ENCODE measurements at places on chromosomes 2 and 18.

DNA sequence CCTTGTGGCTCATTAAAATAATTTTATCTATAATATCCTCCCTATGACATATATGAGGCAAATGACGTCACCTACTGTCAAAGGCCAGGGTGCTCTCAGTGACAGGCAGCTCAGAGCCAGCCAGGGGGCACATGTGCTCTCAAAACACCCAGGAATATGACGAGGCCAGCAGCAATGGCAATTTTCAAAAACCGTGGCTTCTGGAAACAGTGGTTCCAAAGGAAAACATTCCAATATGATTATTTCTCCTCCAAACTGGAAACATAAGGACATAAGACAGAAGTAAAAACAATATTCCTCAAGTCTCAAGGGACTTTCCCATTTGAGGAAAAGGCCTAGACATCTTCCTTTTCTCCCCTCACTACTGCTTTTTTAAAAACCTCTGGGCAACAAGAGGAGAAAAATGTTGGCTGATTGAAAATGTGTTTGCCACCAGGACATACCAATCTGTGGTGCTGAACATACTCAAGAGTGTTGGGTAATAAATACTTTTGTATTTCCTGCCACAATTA, 40.8 kb downstream of the RNF152 start:
- DNase-seq: no peak

- no peak for DNase-seq
Measured at GRCh38 chr2:175366815-175367214, 185.3 kb upstream of the ATP5MC3 start.

DNA sequence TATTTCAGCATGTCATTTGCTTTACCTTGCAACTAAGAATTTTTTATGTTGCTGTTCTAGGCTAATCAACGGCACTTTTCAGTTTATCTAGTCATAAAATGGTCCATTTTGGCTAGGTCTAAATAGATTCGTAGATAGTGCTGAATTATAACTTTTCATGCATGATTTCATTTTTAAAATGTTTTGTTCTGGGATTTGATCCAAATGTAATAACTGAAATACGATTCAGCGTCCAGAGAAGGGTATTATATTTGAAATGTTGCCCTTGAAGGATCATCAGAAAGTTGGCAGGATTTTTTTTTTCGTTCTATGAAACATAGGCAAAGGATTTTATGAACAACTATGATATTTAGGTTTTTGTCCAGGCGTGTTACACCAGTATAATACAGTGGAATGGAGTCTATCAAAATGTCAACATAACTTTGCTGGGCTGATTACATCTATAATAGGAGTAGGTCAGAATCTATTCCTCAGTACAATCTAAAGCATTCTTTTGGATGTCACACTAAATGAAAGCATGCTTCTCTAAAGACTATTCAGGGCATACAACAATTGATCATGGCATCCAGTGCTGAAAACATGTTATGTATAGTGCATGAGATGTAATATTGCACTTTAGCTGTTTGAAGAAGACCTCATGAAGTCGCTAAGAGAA, 24.8 kb downstream of the TTC27 start:
- DNase-seq: no peak

DNA sequence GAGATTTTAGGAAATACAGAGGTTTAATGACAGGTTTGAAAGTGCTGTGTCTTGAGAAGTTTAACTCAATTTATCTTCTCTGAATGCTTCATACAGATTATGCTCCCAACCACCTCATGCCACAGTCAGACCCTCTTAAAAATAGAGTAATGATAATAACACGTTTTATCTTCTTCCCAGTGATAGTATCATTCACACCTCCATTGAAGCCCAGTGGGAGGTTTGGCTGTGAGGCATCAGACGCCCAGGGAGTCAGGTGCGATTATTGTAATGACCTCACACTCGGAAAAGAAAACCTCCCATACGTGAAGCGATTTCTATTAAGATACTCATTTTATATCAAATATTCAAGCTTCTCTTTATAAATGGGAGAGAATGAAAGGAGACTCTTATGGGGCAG, 366.3 kb downstream of the SETBP1 start:
- DNase-seq: no peak

- DNase-seq: no peak
Measured at GRCh38 chr18:32698153-32698552, 74.7 kb downstream of the KLHL14 start.

GRCh38 chr2:202290316-202290715, 24.8 kb downstream of the NOP58 start:
- DNase-seq: no peak

GRCh38 chr2:156333274-156333950, 891 bp upstream of the NR4A2 start:
- DNase-seq: no peak

DNA sequence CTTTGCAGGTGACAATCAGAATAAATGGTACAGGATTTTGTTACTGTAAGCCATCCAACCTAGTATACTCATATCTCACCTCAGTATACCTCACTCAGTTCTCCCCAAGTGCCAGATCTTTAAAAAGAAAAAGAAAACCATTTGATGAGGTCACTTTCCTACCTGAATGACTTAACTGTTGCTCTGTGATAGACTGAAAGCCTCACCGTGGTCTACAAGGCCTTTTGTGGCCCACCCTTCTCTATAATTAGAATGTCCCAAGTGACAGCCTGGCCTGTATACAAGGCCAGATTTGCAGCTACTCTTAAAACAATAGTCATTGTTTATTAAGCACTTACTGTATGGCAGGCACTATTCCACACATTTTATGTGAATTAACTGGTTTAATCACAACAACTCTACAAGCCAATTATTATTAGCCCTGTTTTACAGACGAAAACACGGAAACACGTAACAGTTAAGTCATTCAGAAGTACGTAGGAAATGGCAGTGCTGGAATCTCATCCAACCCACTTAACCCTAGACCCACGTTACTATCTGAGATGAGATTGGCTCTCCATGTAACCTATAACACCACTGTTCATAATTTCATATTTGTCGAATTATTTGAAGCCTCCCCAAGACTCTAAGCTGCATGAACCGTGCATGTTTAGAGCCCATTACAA, 28.3 kb downstream of the PKP4 start:
- no peak for DNase-seq

DNA sequence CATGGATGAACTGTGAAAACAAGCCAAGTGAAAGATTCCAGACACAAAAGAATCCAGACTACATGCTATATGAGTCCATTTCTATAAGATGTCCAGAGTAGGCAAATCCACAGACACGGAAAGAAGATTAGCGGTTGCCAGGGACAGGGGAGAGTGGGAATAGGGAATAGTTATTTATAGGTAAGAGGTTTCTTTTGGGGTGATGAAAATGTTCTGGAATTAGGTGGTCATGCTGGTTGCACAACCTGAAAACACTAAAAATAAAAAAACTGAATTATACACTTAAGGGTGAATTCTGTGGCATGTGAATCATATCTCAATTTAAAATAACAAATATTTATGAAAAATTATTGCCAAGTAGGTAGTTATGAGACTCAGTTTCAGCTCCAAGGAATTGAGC, 168.4 kb downstream of the LTBP1 start:
- no peak for DNase-seq

DNA sequence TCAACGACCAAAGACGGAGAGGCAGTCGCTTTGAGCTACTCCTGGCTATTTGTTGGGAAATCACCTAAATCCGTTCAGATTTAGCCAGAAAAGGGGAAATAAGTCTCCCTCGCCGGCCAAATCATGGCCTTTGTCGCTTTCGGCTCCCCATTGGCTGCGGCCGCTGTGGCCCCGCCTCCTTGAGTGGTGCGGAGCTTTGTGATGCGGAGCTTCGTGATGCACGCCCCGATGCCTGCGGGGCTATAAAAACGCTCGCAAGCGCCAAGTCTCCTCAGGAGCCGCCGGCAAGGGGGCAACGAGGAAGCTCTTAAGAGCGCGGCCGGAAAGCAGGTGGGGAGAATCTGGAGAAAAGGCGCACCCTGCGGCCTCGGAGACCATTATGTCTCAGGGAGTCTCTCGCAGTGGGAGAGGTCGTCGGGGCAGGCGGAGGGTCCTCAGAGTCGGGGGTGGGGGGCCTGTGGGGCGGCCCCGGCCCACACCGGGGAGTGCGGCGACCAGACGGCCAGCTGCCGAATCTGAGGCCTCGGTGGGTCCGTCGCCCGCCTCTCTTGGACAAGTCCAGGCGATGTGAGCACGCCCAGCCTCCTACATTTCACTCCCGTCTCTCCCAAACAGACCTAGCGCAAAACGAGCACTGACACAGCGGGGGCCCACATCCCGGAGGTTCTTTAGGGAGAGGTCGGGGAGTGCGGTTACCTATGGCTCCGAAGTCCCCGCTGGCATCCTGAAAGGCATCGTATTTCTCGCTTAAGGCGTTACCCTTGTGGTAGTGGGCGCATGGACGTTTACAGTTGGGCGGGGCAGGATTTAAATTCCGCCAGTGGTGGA, at the start of gene CABYR:
Gene CABYR, plus strand, starts transcription at position 274 of the 828 bp plus-strand sequence. CDS start 4,053 bp downstream, outside the sequence.
- peak; percentile 61 for DNase-seq

DNA sequence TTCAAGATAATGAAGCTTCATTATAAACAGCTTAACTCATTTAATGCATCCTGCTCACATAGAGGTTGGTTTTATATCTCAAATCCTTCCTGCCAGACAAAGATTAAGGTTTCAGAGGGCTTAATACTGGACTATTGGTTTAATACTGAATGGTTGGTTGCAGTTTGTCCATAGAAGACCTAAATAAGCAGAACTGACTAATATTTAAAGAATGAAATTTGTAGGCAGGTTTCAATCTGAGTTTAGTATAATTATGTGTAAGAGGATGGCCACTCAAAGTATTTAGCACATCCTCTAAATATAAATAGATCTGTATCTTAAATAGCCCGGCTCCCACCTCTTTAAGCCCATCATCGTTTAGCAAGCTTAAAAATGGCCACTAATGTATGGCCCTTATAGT, 92.5 kb downstream of the EPB41L5 start:
- DNase-seq: no peak

GRCh38 chr2:95385570-95385984, 16.9 kb upstream of the FAHD2A start:
- no peak for DNase-seq

DNA sequence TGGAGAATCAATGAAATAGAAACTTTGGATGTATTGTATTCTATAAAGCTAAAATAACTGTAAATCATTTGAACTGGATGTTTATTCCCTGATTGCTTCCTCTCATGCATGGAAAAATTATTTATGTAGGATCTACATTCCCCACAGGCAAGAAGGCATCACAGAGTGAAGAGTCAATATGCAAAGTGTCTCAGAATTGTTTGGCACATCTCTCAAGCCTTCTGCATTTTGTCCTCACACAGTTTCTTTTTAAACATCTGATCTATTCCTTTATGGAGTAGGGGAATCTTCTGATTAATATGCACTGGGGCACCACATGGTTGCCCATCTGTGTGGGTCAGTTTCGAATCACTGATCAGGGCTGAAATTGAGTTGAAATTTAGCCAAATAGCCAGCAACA, 465.4 kb downstream of the ZNF804A start:
- no peak for DNase-seq

DNA sequence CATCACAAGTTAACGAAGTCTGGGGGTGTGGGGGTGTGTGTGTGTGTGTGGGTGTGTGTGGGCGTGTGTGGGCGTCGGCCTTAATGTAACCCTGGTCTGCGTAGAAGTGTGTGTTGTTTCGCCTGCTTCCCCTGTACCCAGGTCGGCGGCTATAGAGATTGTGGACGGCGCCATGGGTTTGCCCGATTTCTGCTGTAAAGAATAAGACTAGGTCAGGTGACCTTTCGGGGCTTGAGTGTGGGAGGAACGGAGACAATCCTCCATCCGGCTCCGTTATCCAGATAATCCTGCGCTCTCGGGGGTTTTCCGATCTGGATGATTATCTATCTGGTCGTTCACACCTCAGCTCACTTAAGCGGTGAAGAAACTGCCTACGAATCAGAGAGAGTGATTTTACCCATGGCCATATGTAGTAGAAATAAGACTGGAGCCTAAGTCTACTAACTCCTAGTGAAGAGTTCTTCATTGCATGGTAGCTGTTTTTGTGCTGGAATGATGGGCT, 543 bp downstream of the HADHB start:
- peak; percentile 7 for DNase-seq

- DNase-seq: no peak
Measured at GRCh38 chr18:3281456-3282400, 19.8 kb downstream of the MYL12B start.

DNA sequence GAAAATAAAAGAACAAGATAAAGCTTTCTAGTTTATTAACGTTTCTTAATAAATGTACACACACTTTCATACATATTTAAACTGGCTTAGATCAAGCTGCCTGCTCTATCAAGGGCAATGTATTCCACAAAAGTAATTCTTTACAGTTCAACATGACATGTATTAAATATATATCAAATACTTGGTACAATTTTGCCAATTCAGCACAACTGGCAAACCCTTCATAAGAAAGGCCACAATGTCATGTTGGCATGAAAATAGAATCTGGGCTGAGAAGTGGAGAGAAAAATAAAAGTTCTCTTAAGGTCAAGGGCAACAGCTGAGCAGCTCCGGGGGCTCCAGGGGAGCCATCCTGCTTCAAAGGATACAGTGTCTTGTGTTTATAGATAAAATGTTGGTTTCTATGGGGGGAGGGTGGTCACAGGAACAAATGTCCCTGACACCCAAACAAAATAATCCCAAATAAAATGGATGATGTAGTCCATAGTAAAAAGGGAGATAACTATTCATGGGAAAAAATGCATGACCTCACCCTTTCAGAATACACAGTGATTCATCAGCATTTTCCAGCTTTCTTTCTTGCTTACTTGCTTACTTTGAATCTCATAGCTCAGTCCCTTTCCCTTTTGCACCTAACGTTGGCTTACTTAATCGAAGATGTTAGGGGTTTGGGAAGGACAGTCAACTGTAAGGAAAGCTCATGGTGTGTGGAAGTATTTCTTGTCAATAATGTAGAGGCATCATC, 494.9 kb downstream of the NYAP2 start:
- DNase-seq: no peak

GRCh38 chr2:31337860-31338259, 76.7 kb downstream of the XDH start:
- no peak for DNase-seq

- DNase-seq: no peak
Measured at GRCh38 chr2:99613980-99614379, 124.2 kb upstream of the REV1 start.

DNA sequence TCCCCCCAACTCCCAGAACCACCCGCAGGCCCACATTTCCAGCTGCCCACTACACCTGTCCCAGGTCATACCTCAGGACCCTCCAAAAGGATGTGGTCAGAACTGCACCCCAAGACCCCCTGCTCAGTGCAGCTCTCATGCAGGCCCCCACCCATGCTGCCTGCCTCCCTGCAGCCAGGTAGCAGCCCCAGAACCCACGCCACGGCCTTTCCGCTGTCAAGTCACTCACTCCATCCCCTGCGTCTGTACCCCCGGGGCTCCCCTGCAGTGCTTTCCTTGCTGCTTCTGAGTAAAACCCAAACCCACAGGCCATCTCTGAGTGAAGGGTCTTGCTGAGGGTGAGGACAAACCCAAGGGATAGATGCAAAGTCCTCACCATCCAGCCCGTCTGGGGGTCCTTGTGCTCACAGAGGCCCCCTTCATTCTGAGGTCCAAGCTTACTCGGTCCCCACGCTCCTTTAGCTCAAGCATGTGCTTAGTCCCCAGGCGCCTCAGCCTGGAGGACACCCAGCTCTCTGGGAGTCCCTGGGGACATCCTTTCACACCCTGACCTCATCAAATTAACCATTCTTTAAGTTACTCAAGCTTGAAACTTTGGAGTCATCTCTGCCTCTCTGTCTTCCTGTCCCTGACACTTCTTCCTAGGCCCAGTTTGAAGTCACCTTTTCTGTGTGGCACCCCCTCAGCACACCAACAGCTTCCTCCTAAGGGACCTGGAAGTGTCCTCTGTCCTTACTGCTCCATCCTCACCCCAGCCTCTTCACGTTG, 130.1 kb downstream of the SMAD7 start:
- no peak for DNase-seq

GRCh38 chr2:180694445-180695421, 285.7 kb upstream of the UBE2E3 start:
- DNase-seq: no peak

GRCh38 chr2:119508756-119509155, 15.5 kb downstream of the SCTR start:
- DNase-seq: no peak

All from activated T-helper 1 cell treated with anti-CD3 and anti-CD28 coated beads, Interleukin-2, amount 50 U/mL, for 16 hours (primary cell).